NCI-H1930 (cell line): ENCODE measurements at places on chromosomes 5 and 9.

DNA sequence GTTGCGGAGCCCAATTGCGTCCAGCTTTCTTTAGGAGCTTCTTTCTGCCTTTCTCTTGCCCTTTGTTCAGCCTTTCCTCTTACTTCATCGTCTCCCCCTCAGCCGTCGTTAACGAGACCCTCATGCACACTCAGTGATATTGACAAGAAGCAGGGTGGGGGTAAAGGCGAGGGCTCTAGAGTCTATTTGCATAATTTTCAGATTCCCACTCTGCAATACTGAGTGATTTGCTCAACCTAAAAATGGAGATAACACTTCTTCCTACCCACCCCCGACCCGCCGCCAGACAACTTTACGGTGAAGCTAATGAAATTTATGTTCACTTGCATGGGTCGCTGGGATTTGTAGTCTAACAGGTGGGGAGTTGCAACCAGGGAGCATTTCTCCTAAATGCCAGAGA lies 1.3 kb upstream of the TBC1D2 start:
- no peak for DNase-seq

- no peak for DNase-seq
These were observed 4.7 kb upstream of the RXRA start for GRCh38 chr9:134321531-134321930.

DNA sequence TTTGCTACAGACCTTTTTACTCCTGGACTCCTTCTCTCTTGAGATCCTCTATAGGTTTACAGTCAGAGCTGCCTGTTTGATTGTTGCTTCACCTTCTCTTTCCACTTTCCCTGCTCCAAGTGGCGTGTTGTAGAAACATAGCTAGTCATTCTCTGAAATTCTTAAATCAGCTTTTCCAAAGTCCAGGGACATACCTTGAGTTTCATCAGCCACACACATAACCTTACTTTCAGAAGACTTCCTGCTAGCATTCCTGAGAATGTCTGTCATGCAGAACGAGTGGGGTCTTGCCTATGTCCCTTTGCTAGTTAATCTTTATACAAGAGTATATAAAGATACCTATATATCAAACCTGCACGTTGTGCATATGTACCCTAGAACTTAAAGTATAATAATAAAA lies 230.3 kb upstream of the ZNF462 start:
- no peak for DNase-seq

GRCh38 chr5:169695025-169695625 lies 58.0 kb downstream of the DOCK2 start:
- DNase-seq: no peak
